HS-5 (cell line): ENCODE measurements at places on chromosomes 11 and 22.

- DNase-seq = no peak
These were observed 12.3 kb downstream of the IFT27 start for GRCh38 chr22:36763576-36763975.

DNA sequence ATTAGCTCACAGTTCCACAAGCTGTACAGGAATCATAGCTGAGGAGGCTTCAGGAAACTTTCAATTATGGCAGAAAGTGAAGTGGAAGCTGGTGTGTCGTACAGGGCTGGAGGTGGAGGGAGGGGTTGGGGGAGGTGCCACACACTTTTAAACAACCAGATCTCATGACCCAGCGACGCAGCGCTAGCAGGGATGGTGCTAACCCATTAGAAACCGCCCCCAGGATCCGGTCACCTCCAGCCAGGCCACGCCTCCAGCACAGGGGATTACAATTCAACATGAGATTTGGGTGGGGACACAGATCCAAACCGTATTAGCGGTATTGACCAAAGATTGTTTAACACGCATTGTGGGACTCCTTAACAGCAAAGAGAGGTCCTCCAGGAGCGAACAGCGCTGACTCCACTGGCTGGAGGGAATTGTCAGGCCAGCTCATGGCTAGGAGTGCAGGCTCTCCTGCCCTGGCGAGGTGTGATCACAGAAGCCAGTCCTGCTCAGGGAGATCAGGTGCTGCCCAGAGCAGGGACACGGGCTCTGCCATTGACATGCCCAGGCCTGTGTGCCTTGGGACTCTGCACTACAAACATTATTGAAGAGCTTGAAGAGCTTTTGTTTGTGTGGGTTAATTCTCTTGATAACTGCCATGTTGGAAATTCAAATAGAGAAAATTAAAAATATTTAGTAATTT lies 215.3 kb downstream of the TBC1D22A start:
- no peak for DNase-seq

GRCh38 chr11:10752061-10752460 lies 1.0 kb downstream of the CTR9 start:
- DNase-seq = no peak

DNA sequence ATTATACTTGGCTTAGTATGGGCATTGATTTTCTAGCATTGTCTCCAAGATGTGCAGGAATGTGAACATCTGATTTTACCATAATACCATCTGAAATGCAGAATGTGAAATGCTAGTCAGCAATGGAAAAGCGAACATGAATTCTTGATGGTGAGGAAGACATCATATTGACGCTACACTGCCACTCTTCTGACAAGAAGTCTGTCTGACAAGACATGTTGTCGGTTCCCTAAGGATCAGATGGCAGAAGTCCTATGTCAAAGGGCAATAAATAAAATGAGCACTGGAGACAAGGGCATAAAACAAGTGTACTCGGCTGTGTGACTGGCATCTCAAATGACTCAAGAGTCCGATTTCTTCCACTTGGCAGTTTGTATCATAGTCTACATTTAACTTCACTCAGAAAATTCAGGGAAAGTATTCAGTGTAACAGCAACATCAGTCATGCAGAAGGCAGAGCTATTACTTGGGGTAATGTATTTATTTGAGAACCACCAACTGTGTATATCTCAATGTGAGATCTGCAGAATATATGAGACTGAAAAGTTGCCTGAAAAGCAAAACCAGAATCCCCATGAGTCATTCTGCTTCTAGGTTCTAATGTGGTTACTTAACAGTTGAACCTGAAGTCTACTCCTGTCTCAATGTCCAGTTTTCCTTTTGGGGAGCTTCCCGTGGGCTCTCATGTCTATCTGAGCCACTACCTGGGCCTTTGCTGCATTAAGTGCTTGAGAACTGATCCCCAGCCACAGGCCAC lies 51.5 kb downstream of the SLC17A6 start:
- no peak for DNase-seq

GRCh38 chr22:36145881-36146280 lies 14.7 kb downstream of the APOL3 start:
- DNase-seq = no peak

DNA sequence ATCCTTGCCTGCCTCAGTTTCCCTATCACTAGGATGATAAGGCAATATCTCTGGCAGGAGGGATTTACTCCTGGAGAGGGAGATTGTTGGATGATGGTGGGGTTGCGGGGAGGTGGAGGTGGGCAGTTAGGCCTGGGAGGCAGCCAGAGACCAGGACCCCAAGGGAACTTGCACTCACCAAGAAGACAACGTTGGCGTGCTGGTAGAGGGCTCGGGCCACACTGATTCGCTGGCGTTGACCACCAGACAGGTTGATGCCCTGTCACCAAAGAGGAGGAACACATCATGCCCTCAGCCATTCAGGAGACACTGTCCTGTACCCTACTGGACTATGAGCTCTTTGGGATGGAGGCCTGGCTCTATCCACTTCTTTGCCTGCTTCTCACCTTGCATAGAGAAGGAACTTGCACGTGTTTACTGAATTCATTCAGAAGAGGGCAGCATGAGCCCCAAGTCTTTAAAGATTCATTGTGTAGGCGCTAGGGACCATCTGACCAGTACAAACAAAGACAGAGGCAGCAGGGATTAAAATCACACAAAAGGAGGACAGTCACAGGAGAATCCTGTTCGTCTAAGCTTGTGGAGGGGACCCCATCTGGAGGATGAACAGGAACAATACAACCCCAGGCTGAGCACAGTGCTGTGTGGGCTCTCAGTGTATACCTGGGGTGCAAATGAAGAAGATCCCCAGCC lies 24.2 kb upstream of the KCNJ11 start:
- DNase-seq = no peak

DNA sequence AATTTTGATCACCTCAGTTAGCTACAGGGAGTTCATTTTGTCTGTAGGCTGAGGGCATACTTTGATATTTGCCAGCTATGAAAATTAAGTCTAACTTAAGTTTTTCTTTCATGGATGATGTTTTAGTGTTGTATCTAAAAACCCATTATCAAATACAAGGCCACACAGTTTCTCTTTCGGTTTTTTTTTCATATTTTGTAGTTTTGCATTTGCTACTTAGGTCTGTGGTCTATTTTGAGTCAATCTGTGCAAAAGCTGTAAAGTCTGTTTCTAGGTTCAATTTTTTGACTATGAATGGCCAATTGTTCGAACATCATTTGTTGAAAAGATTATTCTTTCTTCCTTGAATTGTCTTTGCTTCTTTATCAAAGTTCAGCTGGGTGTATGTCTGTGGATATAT lies 895.6 kb upstream of the ANO3 start:
- DNase-seq = no peak

DNA sequence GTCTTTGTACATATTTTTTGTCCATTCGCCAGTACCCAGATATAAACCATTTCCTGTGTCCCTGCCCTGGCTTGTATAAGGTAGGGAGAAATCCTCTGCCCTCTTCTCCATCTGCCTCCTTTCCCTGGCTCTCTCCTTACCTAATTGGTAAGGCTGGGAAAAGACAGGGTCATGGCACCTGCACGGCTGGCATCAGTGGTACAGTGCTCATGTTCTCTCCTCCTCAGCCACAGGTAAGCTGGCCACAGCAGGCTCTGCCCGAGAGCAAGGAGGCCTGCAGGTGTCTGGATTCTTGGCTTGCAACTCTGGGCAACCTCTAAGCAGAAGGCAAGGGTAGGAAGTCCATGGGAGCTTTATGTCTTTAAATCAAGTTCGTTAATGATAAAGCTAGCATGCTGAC lies 419.9 kb downstream of the BUD13 start:
- DNase-seq = no peak

DNA sequence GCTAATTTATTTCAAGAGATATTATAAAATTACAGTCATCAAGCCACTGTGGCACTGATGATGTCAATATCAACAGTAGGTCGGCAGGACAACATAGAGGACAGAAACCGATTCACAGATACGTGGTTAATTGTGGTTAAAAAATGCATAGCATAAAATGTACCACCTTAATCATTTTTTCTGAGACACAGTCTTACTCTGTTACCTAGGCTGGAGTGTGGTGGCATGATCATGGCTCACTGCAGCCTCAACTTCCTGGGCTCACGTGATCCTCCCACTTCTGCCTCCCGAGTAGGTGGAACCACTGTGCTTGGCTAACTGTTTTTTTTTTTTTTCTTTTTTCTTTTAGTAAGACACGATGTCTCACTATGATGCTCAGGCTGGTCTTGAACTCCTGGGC lies 21.0 kb upstream of the TOLLIP start:
- DNase-seq = no peak

GRCh38 chr11:88464528-88464927 lies 127.0 kb upstream of the CTSC start:
- DNase-seq = no peak

DNA sequence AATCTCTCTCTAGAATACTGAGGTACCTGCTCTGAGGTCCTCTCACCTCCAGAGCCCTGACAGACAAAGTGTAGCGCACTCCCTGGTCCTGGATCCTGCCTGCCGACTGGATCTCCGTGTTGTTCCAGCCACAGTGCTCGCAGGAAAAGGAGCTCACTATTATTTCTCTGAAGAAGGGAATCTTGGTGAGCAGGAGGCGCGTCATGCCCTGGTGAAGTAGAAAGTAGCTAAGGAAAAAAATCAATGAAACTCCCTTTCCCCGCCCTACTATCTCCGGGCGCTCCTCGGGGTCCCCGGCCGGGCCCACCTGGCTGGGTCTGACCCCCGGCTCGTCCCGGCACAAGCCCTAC lies 412 bp downstream of the ZPR1 start:
- DNase-seq = no peak

DNA sequence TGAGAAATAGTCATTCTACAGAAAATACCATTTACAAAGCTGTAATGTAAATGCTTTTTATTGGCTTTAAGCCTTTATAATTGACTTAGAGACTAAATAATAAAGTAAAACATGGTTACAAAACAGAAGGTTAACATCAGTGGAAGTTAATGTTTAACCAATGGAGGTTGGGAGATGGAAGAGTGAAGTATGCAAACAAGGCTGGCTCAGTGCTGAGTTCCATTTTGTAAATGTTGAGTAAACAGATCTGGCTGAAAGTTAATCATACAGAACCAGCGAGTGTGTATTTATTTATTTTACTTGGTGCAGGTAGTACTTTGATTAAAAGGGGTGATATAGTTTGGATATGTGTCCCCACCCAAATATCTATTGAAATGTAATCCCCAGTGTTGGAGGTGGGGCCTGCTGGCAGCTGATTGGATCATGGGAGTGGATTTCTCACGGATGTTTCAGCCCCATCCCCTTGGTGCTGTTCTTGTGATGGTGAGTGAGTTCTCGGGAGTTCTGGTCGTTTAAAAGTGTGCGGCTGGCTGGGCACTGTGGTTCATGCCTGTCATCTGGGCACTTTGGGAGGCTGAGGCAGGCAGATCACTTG lies 827.4 kb downstream of the OPCML start:
- no peak for DNase-seq

DNA sequence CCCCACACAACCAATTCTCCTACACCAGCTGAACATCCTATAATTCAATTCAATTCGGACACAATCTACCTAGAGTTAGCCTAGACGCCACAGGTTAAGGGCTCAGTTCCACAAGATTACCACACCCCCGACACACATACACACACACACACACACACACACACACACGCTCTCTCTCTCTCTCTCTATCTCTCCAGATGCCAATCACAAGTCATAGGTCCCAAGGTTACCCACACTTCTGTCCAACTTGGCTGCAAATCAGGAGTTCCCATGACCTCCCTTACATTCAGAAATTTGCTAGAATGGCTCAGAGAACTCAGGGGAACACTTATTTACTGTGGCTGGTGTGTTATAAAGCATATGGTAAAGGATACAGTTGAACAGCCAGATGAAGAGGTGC lies 204.0 kb downstream of the DBX1 start:
- no peak for DNase-seq

DNA sequence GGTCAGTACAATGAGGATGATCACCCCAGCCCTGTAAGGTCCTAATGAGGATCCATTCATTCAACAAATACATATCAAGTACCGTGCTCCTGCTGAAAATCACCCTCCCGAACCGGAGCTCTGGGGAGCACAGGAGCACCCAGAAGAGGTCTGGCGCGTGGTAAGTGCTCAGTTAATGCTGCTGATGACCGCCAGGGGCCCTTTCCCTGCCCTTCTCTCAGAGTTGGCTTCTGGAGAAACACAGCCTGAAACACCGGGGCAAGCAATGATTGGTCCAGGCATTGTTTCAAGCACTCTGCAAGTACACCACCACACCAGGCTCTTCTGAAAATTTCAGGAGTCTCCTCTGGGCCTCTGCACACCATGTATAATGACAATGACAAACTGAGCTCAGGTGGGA lies 3.8 kb upstream of the CCDC86 start:
- DNase-seq = no peak

GRCh38 chr11:8477151-8477550 lies 116.9 kb downstream of the STK33 start:
- no peak for DNase-seq

DNA sequence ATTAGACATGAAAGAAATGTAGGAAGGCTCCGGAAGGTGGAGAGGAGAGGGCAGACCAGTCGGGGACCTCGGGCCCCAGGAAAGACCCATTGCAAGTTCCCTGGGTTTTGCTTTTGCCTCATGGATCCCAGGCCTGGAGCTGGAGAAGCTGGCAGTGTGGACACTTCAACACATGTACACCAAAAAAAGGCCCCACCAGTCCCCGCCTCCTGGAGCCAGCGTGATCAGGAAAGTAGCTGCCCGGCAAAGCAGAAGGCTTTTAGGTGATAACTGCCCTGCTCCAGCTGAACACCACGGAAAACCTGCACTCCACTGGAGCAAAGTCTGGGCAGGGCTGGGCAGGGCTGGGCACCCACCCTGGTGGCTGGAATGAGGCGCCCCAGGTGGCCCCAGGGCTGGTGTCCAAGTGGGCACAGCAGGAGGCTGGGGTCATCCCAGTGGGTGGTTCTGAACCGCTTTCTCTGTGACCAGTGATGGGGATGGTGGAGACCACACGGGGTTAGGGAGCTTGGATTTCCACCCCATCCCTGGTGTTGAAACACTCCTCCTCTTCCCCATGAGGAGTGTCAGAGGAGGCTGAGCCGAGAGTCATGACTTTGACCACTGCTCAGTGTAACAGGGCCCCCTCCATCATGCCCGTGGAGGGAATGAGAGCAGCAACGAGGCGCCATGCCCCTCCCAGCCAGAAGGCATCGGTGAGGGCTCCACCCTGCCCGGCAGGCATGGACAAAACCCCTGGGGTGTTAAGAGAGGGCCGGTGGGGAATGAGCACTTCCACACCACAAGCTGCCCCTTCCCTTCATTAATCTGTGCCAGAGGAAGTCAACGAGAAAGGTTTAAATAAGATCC lies 16.9 kb upstream of the MUC5AC start:
- no peak for DNase-seq

- DNase-seq = no peak
These were observed 927.9 kb downstream of the BRD1 start for GRCh38 chr22:48899523-48900326.

GRCh38 chr22:40183029-40183581 lies 5.4 kb downstream of the TNRC6B start:
- no peak for DNase-seq

GRCh38 chr11:66593650-66594049 lies 665 bp downstream of the CCS start:
- DNase-seq = no peak

- no peak for DNase-seq
These were observed 258.2 kb upstream of the FAT3 start for GRCh38 chr11:91966368-91966767.

- peak; percentile 38 for DNase-seq
These were observed 6.8 kb downstream of the CRYBB1 start for GRCh38 chr22:26610996-26611395.

GRCh38 chr11:64248578-64248977 lies 1.8 kb upstream of the PPP1R14B start:
- no peak for DNase-seq

GRCh38 chr22:41826430-41827383 lies 6.2 kb upstream of the SREBF2 start:
- no peak for DNase-seq

- no peak for DNase-seq
These were observed 138.2 kb downstream of the NECTIN1 start for GRCh38 chr11:119590651-119591351.
